NCI-H1694 (cell line): ENCODE measurements at places on chromosomes 4 and X.
A peak's percentile ranks its signal among the peaks of the same experiment; 100 is the strongest.

DNA sequence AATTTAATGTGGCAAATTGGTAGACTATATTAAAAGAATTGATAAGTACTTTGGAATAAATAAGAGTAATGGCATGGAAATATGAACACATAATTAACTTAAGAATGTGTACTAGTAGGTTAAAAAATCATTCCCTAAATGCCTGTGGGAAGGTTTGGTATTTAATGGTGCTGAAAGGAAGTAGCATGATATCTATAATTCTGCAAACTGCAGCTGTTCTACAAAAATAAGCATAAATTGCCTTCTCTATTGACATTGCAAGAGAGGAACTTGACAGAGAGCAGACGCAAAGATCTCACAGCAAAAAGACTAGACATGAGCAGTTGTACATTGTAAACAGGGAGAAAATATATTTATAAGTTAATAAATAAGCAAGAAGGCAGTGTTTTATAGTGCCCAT is 752.5 kb upstream of the PCDH10 start:
- no peak for DNase-seq

- DNase-seq: peak; percentile 67
Measured at GRCh38 chr4:73653695-73654106, 33.5 kb upstream of the RASSF6 start.

GRCh38 chrX:133249266-133250058 is 31.3 kb upstream of the TFDP3 start:
- DNase-seq: no peak

GRCh38 chrX:39577985-39578869 is 519.5 kb downstream of the BCOR start:
- DNase-seq: peak; percentile 48

DNA sequence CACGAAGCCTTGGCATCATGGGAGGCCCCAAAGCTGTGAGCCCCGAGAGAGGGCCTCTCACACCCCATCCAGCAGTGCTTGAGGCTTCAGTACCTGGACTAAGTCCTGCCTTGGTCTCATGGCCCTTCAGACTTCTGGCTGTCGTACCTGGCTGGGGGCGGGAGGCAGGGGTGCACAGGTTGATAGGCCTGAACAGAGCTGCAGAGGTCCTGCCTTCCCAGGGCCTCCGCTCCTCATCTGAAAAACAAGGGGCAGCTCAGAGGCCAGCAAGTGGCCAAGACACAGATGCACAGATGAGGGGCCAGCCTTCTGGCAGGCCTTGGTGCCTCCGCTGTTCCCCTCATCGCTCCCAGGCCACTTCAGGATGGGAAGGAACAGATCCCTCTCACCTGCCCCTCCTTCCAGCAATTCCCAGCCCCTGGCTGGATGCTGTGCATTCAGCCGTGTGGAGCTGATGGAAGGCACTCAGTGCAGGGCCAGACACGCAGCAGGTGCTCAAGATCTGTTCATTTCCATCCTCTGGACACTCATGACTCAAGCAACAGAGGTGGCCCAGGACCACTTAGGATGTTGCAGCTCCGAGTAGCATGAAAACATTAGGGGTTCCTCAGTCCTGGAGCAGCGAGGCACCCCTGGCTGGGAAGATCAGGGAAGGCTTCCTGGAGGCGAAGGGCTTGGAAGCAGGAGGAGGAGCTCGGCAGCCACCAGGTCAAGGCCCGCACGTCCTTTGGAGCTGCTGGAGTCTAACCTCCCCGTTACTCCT is 1.4 kb downstream of the ZNF185 start:
- DNase-seq: no peak

- no peak for DNase-seq
Measured at GRCh38 chr4:121510341-121510874, 129.6 kb upstream of the QRFPR start.

DNA sequence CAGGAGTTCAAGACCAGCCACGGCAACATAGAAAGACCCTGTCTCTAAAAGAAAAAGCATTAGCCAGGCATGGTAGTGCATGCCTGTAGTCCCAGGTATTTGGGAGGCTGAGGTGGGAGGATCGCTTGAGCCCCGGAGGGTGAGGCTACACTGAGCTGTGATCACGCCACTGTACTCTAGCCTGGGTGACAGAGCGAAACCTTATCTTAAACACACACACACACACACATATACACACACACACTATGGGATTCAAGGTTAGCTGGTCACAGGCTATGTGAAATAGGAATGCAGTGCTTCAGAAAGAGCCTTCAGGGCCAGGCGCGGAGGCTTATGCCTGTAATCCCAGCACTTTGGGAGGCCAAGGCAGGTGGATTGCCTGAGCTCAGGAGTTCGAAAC is 23.5 kb downstream of the NLGN3 start:
- DNase-seq: no peak

GRCh38 chr4:125572601-125573000 is 257.8 kb downstream of the FAT4 start:
- no peak for DNase-seq

GRCh38 chr4:48710446-48711209 is 69.5 kb downstream of the FRYL start:
- no peak for DNase-seq

DNA sequence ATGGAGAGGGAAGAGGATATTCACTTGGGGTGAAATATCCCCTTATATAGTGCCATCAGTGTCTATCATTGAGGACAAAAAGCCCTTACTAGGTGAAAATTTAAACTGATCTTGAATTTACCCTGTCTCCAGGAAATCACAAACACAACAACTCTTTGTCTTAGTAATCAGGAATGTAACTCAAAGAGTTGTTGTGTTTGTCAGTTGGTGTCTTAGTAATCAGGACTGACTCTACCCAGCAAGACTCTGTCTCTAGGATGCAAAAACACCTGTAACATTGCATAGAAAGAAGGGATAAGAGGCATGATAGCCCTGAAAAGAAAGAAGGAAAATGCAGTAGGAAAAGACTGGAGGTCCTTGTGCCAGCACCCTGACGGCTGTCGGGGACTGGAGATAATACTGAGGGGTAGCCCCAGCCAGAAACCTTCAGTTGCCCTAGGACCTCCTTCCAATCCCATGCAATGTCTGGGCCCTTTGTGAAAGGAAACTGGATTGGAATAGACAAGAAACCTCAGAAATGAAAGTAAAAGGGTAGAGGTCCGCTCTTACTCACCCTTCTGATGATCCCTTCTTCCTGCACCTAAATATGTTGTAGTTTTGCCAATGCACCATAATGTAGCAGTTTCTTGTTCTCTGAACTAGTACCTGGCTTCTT is 45.3 kb downstream of the HMGB2 start:
- no peak for DNase-seq

DNA sequence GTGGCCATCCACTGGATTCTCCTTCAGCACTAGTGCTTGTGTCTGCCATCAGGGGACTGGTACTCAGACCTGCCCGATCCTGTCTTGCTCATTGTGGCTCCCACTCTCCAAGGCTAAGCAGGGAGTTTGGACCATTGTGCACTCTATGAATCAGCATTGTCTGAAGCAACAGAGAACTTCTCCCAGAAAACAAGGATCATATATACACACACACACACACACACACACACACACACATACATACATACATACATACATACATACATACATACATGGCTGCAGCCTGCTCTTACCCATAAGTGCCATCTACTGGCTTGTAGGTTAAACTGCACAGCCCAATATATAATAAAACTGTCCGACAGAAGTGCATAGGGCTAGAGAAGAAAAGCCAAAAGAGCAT is 345.3 kb upstream of the LCORL start:
- peak; percentile 23 for DNase-seq

DNA sequence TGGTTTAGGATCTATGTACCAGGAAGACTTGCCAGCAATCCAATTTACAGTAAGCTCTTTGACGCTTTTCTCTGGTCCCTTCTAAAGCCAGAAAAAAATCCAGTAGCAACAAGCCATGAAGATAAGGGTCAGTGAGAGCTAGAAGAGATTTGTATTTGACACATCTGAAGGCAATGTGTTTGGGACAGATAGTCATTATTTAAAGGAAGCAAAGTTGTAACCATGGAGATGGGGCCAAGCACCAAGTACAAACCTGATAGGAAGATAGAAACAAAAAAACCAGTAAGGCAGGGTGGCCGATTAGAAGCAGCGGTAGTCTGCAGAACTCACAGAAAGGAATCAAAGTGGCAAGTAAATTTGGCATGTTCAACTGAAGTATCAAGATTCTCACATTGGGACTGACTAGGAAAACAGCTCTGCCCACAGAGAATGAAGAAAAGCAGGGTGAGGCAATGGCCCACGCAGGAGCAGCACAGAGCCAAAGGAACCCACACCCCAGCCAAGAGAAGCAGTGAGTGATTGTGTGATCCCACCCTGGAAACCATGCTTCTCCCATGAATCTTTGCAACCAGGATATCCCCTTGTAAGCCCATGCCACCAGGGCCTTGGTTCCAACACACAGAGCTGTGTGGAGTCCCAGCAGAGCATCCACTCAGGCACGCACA is 12.9 kb upstream of the C4orf54 start:
- no peak for DNase-seq

GRCh38 chrX:97096385-97096784 is 212.7 kb downstream of the RPA4 start:
- peak; percentile 6 for DNase-seq

DNA sequence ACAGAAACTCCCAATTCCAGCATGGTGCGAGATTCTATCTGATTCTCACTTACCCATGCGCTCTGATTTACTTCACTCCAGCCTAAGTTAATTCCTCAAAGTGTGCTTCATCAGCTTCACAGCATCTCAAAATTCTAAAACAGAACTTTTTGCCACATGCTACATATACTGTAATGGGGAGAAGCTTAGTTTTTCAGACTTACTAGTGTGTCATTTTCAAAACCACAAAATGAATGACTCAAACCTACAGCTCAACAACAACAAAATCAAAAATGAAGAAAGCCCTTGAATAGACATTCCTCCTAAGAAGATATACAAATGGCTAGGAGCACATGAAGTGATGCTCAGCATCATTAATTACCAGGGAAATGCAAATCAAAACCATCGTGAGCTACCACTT is 14.9 kb downstream of the IRF2 start:
- no peak for DNase-seq

DNA sequence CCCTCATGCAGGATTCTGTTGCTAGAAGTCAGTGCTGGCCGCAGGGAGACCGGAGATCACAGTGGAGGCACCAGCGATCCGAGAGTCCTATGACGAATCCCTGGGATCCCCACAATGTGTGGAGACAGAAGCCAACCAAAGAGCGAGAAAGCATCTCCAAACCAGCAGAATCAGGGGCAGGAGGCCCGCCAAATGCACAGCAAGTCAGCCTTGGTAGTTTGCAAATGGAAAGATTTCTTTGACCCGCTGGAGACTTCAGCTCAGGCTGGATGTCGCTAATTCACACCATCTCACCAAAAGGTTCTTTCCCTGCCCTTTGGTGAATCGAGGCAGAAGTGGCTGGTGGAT is 505 bp upstream of the PKD2 start:
- no peak for DNase-seq

DNA sequence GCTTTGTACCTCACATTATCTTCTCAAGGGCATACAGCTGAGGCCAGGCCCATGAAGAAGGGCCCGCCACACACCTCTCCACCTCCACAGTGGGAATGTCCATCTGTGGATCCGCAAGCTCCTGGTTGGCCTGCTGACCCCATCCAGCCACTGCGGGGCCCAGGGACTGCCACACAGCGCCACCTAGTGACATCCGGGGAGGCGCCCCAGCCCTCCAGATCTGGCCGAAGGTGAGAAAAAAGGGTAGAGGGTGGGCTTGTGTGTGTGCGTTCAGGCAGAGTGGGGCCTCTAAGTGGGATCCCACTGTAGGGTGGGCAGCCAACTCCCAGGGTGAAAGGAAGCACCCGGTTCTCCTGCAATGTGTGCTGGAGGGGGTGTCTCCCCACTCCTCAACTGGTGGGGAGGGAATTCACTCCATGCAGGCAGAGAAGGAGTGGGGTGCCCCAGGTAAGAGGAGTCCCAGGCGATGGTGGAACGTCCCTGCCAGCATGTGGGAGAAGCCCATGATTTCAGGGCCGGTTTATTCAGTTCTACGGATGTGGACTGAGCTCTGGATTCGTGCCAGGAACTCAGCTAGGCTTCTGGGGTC is 117.3 kb downstream of the ENPP6 start:
- DNase-seq: no peak

DNA sequence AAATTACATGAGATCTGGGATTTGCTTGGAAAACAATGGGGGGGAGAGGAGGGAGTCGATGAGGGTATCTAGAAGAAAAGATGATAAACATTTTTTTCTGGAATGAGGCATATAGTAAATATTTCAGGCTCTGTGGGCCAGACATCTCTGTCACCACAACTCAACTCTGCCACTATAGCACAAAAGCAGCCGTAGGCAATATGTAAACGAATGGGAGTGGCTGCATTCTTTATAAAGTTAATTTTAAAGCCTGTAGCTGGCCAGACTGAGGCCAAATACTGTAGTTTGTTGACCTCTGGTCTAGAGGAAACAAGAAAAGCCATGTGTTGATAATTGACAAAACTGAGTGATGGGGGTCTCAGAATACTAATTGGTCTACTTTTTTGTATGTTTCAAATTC is 14.1 kb upstream of the TCEANC start:
- no peak for DNase-seq

DNA sequence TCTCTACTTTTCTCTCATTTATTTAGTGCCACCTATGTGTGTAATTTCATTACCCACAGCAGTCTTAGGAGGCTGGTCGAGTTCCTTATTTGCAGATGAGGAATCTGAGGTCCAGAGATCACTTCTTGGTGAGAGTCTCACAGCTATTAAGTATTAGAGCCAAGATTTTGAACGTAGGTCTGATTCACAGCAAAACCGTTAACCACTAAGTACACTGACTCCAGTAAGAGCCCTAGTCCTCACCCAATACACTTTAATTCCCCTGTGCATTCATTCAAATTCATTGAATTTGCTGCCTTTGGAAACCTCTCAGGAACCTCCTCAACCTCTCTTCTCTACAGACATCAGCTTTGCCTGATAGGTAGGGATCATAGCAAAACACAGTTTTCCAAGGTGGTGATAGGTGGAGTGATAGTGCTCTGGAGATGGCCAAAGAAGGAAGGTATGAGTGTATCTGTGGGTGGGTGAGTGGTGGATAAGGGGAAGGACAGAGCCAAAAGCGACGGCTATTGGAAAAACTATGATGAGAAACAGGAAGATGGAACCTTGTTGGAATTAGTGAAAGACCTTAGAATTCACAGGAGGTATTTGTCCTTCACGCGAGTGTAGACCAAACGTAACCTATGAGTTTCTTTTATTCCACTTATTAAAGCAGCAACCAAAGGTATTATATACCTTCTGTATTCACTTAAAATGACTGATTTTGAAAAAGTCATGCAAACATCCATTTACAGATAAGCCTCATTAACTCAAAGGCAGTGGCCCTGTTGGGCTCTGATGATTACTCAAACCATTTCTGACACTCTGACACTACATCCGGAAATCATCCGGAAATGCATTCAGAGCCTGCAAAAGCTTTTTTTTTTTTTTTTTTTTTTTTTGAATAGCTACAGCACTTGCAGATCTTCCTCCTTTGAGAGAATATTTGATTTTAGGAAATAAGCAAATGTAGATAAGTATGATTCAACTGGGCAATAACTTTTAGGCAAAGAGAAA is 6.3 kb downstream of the FMR1 start:
- DNase-seq: no peak

- DNase-seq: no peak
Measured at GRCh38 chr4:44438687-44439086, 9.9 kb downstream of the KCTD8 start.

- DNase-seq: no peak
Measured at GRCh38 chr4:83281307-83281706, 3.3 kb downstream of the COQ2 start.

- no peak for DNase-seq
Measured at GRCh38 chr4:75908555-75908954, 6.3 kb upstream of the PPEF2 start.
